Left ventricle myocardium inferior (tissue), 1 donor: ENCODE measurements at places on chromosomes 7 and 10. TPM values are rescaled to one million over a fixed set of nuclear protein-coding genes. Genes with fewer than 3 reads are reported as not detected.

DNA sequence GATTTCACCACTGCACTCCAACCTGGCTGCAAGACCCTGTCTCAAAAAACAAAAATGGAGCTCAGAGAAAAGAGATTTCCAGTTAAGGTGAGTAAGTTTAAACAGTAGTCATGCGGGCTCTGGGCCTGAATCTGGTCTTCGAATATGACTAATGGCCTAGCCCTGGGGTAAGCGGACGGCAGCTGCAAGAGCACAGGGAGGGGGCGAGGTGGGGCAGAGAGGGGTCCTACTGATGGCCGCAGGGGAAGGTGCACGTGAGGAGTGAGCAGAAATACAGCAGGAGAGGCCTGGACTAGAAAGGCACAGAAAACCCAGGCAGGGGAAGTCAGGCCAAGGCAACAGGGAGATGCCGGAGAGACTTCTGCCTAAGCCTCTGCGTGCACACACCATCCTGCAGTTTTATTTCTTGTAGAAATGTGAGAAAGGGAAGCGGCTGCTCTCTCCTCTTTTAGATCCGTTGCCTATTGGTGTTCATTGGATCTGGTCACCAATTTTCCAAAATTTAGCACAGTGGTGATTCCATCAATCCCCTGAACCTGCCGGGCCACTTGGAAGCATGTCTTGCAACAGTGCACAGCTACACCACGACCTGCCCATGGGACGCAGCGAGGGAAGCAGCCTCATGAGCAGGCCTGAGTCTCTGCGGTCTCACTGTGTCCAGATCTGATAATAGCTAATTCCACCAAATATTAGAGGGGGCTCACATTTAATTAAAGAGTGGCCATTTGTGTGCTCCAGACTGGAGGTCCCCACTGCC, 139.0 kb downstream of the PAXIP1 start:
- H3K4me3 ChIP-seq, result no peak overlapping the region
- peaks cover 83% of the 10 kb centered on the region for H3K27me3 ChIP-seq
- H3K27ac ChIP-seq, result no peak overlapping the region
- H3K4me1 ChIP-seq, result no peaks in the 10 kb centered on the region

- H3K27ac ChIP-seq, result no peak overlapping the region
- H3K4me1 ChIP-seq, result no peaks in the 10 kb centered on the region
- H3K4me3 ChIP-seq, result no peak overlapping the region
- no peaks in the 10 kb centered on the region for H3K36me3 ChIP-seq
- H3K27me3 ChIP-seq, result no peaks in the 10 kb centered on the region
These were observed 131.1 kb downstream of the KCND2 start for GRCh38 chr7:120404042-120404441.

The PKD2L1 gene
- total RNA-seq, result not detected

The RNF148 gene
- not detected for total RNA-seq

The CYP2C19 gene
- total RNA-seq, result not detected

DNA sequence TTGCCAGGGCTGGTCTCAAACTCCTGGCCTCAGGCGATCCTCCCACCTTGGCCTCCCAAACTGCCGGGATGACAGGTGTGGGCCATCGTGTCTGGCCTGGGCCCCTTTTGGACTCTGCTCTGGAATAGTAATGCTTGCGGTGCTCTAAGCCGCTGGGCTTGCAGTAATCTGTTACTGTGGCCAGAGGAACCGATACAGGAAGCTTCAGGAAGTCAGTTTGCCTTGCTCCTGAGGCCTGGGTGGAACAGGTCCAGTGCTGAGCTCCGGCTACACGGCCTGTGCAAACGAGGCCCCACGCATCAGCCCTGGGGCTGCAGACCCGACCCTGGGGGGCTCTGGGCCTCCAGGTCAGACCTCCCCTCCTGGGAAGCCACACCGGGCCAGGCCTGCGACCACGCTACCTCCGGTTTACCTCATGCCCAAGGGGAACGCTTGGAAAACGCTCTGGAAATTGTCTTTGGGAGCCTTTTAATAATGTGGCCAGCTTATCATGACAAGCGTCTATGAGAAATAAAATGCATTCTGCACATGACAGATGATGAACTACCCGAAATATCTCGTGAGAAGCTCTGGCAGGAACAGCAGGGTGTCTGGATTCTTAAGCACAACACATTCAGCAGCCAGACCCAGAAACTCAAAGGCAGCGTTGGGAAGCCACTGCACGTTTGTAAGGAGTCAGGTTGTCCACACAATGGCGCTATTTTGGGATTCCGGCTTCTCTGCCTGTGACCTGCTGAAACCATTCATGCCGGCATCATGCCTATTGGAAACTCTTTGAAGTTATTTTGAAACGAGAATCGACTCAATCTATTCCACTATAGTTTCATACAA, 10.1 kb upstream of the ADAP1 start:
- peak; percentile 52 for DNase-seq
- no peaks in the 10 kb centered on the region for H3K27me3 ChIP-seq
- H3K36me3 ChIP-seq, result peaks cover 27% of the 10 kb centered on the region
- H3K27ac ChIP-seq, result peak overlapping the region; percentile 93
- peaks cover 72% of the 10 kb centered on the region for H3K4me1 ChIP-seq
